Activated CD4-positive, alpha-beta memory T cell treated with anti-CD3 and anti-CD28 coated beads for 36 hours (primary cell): ENCODE measurements at places on chromosomes 4 and X. TPM values are rescaled to one million over a fixed set of nuclear protein-coding genes. Genes with fewer than 3 reads are reported as not detected.
A peak's percentile ranks its signal among the peaks of the same experiment; 100 is the strongest.

DNA sequence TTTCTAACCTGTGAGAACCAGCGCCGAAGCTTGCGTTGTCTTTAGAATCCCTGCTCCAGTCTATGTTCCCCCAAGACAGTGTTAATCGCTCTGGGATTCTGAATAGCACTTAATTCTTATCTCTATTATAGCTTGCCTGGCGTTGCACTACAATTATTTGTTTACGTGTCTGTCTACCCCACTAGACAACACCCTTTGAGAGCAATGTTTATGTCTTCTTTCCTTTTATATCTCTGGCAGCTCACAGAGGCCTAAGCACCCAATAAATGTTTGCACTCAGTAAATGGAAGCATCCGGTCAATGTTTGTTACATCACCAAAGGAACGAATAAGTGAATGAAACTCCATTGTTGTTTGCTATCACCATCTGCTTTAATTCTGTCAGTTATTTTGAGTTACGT is 4.8 kb upstream of the NHS start:
- no peak overlapping the region for H3K27ac ChIP-seq
- no peak for DNase-seq
- H3K36me3 ChIP-seq = no peaks in the 10 kb centered on the region
- H3K27me3 ChIP-seq = peaks cover 8% of the 10 kb centered on the region

GRCh38 chr4:128601991-128602695 is 207.4 kb upstream of the JADE1 start:
- H3K27me3 ChIP-seq = peaks cover 11% of the 10 kb centered on the region
- no peaks in the 10 kb centered on the region for H3K36me3 ChIP-seq
- DNase-seq = no peak
- no peak overlapping the region for H3K4me3 ChIP-seq

DNA sequence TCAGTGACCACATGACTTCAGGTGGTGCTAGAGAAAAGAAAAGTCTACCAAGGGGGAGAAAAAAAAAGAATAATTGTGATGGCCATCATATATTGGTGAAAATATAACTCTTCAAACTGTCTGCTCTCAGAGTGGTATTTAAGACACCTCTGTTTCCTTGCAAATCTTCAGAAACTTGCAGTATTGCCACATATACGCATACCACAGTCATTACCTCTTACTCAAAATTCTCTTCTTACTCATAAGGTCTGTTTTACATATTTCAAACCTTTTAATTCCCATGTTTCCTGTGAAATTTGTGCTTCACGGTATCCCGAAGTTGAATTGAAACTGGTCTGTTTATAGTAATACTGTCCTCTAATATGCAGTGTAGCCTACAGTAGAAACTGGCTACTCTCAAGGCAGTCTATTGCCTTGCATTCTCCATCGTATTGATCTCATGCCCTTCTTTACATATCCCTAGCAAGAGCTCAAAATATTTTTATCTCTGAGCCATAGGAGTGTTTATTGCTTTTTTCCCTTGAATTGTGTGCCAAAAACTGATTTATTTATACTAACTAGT is 34.7 kb upstream of the LHFPL1 start:
- H3K36me3 ChIP-seq = no peaks in the 10 kb centered on the region
- H3K27me3 ChIP-seq = peaks cover 10% of the 10 kb centered on the region
- no peak overlapping the region for H3K27ac ChIP-seq
- H3K4me1 ChIP-seq = no peaks in the 10 kb centered on the region

DNA sequence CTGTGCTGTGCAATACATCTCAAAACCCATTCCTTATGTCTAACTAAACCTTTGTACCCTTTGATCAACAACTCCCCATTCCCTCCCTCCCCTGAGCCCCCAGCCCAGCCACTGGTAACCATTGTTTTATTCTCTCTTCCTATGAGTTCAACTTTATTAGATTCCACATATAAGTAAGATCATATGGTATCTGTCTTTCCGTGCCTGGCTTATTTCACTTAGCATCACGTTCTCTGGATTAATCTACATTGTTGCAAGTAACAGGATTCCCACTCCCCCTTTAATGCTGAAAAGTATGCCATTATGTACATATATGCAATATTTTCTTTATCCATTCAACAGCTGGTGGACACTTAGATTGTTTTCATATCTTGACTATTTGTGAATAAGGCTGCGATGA is 119.4 kb downstream of the RNF150 start:
- no peaks in the 10 kb centered on the region for H3K27me3 ChIP-seq
- DNase-seq = no peak

GRCh38 chr4:141884070-141884469 is 247.7 kb downstream of the IL15 start:
- H3K4me1 ChIP-seq = no peaks in the 10 kb centered on the region
- no peak overlapping the region for H3K27ac ChIP-seq
- H3K36me3 ChIP-seq = no peaks in the 10 kb centered on the region
- DNase-seq = no peak
- no peak overlapping the region for H3K4me3 ChIP-seq
- H3K27me3 ChIP-seq = no peaks in the 10 kb centered on the region

- H3K27me3 ChIP-seq = no peaks in the 10 kb centered on the region
- no peaks in the 10 kb centered on the region for H3K4me1 ChIP-seq
- DNase-seq = no peak
- no peak overlapping the region for H3K27ac ChIP-seq
- H3K4me3 ChIP-seq = no peak overlapping the region
Measured at GRCh38 chrX:97367125-97367524, 483.4 kb downstream of the RPA4 start.

- H3K27ac ChIP-seq = no peak overlapping the region
- H3K4me1 ChIP-seq = no peaks in the 10 kb centered on the region
- H3K4me3 ChIP-seq = no peak overlapping the region
- DNase-seq = no peak
Measured at GRCh38 chr4:137524725-137525369, 7.4 kb downstream of the PCDH18 start.

DNA sequence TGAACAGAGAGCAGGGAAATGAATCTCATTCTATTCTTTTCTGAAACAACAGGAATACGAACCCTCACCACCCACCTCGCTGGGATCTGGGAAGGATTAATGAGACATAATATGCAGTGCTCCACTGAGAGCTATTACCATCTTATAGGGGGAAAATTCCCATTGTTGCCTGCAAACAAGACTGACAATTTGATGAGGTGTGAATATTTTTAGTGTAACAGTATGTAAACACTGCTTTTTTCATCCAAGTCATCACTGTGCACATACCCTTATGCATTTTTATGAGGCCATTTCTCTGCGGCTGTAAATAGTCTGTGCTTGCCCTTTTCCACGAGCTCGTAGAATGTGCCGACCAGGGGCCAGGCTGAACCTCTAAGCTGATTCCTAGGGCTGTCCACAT is 285.6 kb upstream of the CPEB2 start:
- H3K27me3 ChIP-seq = peaks cover 11% of the 10 kb centered on the region
- no peak for DNase-seq
- no peaks in the 10 kb centered on the region for H3K4me1 ChIP-seq
- no peak overlapping the region for H3K4me3 ChIP-seq
- no peaks in the 10 kb centered on the region for H3K36me3 ChIP-seq

- no peaks in the 10 kb centered on the region for H3K27me3 ChIP-seq
- no peak for DNase-seq
- H3K4me1 ChIP-seq = peaks cover 9% of the 10 kb centered on the region
- peaks cover 3% of the 10 kb centered on the region for H3K36me3 ChIP-seq
- H3K27ac ChIP-seq = no peak overlapping the region
Measured at GRCh38 chrX:77925764-77926163, 15.3 kb downstream of the ATP7A start.

DNA sequence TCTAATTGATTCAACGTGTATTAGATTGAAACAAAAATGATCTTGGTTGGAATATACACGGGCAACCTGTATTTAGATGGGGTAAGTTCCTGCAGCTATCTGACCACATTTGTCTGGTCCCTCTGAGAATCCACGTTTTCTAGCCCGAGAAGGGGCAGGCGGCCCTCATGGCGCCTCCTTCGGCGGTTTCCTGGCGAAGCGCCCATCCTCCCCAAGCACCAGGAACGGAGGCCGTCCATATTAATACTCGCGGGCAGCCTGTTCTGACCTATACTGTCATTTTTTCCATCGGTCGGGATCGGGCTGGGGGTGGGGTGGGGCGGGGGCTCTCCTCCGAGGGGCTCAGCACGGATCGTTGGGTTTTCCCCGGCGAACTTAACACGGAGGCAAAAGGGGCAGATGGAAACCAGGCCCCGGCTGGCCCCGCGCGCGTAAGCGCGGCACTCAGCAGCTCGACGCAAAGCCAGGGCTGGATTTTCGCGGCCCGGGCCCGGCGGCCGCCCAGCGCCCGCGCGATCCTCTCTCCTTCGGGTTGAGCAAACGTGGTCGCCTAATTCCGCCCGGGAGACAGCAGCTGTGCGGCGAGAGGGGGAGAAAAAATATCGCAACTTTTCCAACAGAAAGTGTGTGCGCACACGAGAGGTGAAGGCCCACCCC is 77.2 kb upstream of the BCOR start:
- peaks cover 5% of the 10 kb centered on the region for H3K36me3 ChIP-seq
- H3K27me3 ChIP-seq = no peaks in the 10 kb centered on the region
- peak overlapping the region; percentile 100 for H3K27ac ChIP-seq
- DNase-seq = peak; percentile 58

DNA sequence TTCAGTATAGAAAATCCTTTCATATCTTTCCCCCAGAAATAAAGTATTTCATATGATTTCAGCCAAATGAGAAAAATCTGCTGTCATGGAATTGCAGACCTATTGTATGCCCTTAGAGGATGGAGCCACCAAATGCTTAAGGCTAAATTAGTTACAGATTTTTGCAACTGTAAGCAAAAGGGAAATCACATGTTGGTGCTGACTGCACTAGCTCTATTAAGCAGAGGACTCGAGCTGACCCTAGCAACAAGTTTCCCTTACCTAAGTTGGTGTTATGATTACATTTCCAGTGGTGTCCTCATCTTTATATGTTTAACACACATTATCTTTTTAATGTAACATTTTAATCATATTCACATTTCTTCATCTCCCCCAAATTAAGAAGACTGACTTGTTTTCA is 58.3 kb upstream of the DOCK11 start:
- DNase-seq = no peak
- no peaks in the 10 kb centered on the region for H3K4me1 ChIP-seq
- no peaks in the 10 kb centered on the region for H3K27me3 ChIP-seq
- H3K4me3 ChIP-seq = no peak overlapping the region

DNA sequence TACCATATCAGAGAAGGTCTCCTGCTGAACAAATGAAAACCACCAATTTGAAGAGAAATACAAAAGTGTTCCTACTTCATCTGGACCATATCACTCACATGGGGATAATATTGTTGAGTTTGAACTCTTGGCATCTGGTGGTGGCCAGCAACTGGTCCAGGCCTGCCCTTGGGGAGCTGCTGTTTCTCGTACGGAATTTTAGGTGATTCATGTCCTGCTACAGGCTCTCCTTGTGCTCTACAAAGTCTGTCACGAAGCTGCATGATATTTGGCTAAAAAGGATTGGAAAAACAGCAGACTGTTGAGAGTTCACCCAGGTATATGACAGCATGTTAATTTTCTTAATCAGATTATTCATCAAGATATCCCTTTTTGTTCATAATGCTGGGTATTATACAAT is 42.2 kb downstream of the SEC31A start:
- H3K4me3 ChIP-seq = no peak overlapping the region
- H3K4me1 ChIP-seq = peaks cover 3% of the 10 kb centered on the region
- H3K27me3 ChIP-seq = no peaks in the 10 kb centered on the region

DNA sequence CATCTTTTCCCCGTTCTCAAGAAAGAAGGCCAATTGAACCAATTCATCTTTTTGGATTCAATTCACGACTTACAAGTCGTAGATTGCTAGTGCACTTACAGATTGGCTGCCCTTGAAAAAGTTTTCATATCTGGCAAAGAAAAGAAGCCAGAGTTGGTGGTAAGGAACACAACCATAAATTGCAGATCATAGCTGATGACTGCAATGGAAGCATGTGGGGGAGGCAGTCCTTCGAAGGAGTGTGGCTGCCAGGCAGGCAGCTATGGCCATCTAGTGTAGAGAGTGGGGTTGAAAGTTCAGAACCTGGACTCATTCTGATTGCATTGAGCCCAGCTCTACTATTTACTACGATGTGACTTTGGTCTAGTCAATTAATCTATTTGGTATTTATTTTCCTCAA is 4.5 kb downstream of the GPM6A start:
- DNase-seq = no peak
- H3K27ac ChIP-seq = no peak overlapping the region
- H3K36me3 ChIP-seq = no peaks in the 10 kb centered on the region
- no peak overlapping the region for H3K4me3 ChIP-seq
- no peaks in the 10 kb centered on the region for H3K4me1 ChIP-seq

GRCh38 chrX:40100537-40101429 is 3.0 kb upstream of the BCOR start:
- H3K4me3 ChIP-seq = no peak overlapping the region
- H3K4me1 ChIP-seq = peaks cover 8% of the 10 kb centered on the region
- H3K27ac ChIP-seq = no peak overlapping the region
- no peaks in the 10 kb centered on the region for H3K27me3 ChIP-seq
- H3K36me3 ChIP-seq = no peaks in the 10 kb centered on the region

GRCh38 chrX:120512627-120513026 is 43.5 kb upstream of the LAMP2 start:
- H3K4me3 ChIP-seq = no peak overlapping the region
- no peaks in the 10 kb centered on the region for H3K27me3 ChIP-seq
- no peak overlapping the region for H3K27ac ChIP-seq
- no peaks in the 10 kb centered on the region for H3K36me3 ChIP-seq

GRCh38 chr4:140851032-140851636 is 94.9 kb upstream of the TBC1D9 start:
- no peak overlapping the region for H3K4me3 ChIP-seq
- no peaks in the 10 kb centered on the region for H3K4me1 ChIP-seq
- H3K27me3 ChIP-seq = peaks cover 25% of the 10 kb centered on the region
- H3K36me3 ChIP-seq = no peaks in the 10 kb centered on the region
- DNase-seq = peak; percentile 16
- H3K27ac ChIP-seq = no peak overlapping the region

GRCh38 chrX:41963348-41963747 is 40.0 kb upstream of the CASK start:
- no peaks in the 10 kb centered on the region for H3K36me3 ChIP-seq
- H3K27ac ChIP-seq = no peak overlapping the region
- no peak overlapping the region for H3K4me3 ChIP-seq
- peaks cover 5% of the 10 kb centered on the region for H3K4me1 ChIP-seq
- DNase-seq = no peak
- H3K27me3 ChIP-seq = no peaks in the 10 kb centered on the region

DNA sequence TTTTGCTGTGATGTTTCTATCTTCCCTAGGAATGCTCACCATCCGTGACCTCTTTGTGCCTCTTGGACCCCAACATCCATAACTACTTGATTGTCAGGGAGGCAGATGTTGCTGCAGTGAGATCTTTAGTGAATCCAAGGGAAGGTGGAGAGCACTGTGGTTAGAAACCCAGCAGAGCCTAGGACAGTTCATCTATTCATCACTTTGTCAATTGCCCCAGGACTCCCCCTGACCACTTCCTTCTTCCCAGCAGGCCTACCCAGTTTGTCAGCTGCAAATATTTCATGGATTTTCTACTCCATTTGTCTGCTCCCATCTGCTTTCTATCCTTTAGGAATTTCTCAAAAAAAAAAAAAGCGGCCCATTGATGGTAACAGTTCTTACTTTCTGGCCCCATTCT is 942.8 kb downstream of the PCDH7 start:
- no peaks in the 10 kb centered on the region for H3K27me3 ChIP-seq
- H3K4me3 ChIP-seq = no peak overlapping the region
- DNase-seq = no peak
- H3K27ac ChIP-seq = no peak overlapping the region
- no peaks in the 10 kb centered on the region for H3K36me3 ChIP-seq

- peaks cover 10% of the 10 kb centered on the region for H3K4me1 ChIP-seq
- DNase-seq = no peak
- no peak overlapping the region for H3K27ac ChIP-seq
- H3K27me3 ChIP-seq = no peaks in the 10 kb centered on the region
Measured at GRCh38 chr4:15374656-15375055, 53.2 kb upstream of the C1QTNF7 start.

The MGARP gene
- total RNA-seq = 0.22 TPM

The AFF2 gene
- total RNA-seq = 0.45 TPM

The HHIP gene
- not detected for total RNA-seq

The CT45A1 gene
- not detected for total RNA-seq

The FMR1NB gene
- not detected for total RNA-seq
